ENCODE measurements at places on chromosomes 12 and 14.

GRCh38 chr14:68741839-68742470, 50.9 kb downstream of the ZFP36L1 start:
- DNase-seq: no peak

GRCh38 chr12:123743002-123743401, 19.1 kb upstream of the DNAH10 start:
- DNase-seq: no peak

GRCh38 chr14:100726550-100727085, at the start of gene DLK1:
DLK1 (plus strand) TSS chr14:100726892; CDS start chr14:100727069, 177 bp downstream.
- no peak for DNase-seq

GRCh38 chr14:90293766-90294730, 37.7 kb downstream of the NRDE2 start:
- no peak for DNase-seq

DNA sequence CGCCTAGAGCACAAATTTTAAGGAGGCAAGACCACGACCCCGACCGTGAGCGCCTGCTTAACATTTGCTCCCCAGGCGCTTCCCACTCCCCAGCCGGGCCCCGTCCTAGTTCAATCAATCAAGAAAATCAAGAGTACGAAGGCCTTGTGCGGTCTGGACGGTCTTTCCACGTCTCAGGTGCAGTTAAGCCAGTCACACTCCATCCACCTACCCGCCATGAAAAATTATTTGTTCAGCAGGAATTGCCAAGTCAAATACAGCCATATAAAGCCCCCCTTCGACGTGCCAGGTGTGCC, 603 bp upstream of the LRR1 start:
- DNase-seq: no peak

- DNase-seq: peak; percentile 25
Observed at GRCh38 chr14:89501381-89501780, 84.3 kb upstream of the FOXN3 start.

GRCh38 chr14:24816011-24816928, 182.3 kb upstream of the GZMB start:
- DNase-seq: peak; percentile 37

DNA sequence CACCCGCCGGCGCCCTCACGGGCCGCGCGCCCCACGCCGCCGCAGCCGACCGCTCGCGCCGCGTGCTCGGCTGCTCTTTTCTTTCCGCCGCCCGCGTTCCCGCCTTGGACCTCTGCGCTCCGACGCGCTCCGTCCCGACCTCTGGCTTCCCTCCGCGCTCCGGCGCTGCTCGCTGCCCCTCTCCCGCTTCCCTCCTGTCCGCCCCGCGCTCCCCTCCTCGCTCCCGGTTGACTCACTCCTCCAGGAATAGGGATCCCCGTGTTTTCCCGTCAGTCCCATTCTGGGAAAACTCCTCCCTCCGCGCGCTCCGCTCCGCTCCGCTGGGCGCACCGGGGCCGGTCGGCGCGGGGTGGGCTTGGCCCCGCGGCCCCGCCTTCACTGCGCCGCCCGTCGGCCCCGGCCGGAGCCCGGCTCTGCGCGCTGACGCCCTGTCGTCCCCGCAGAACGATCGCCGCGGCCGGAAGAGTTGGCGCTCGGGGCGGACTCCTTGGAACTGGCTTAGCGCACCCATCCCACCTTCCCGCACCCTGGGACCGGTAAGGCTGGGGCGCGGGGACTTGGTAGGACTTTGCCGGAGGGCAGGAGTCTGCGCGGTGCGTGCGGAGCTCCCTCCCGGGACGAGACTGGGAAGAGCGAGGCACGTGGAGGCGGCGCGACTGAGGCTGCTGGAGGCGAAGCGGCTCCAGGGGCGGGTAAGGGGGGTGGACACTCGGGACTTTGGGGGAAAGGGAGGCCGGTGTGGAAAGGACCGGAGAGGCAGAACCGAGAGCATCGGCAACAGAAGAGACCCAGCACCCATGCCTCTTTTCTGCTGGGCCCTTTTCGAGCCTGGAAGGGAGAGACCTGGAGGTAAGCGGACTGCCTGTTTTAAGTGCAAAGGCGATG, 550 bp downstream of the TEAD4 start:
- DNase-seq: peak; percentile 80

DNA sequence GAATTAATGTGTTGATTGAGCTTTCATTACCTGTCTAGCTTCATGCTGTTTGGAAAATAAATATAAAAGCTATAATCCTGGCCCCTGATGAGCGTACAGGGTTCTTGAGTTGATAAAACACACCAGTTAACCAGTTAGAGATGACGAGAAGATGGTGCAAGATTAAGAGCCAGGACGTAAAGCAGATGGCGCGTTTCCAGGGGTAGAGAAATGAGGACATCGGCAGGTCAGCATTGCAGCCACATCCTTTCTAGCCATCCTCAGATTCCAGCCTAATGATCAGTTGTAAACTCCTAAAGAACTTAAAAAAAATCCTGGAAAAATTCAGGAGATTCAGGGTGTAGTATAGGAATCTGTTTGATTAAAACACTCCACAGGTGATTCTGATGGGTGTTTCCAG, 203.7 kb downstream of the CACNA1C start:
- peak; percentile 87 for DNase-seq

GRCh38 chr12:18939051-18939450, 190.5 kb upstream of the PLEKHA5 start:
- DNase-seq: no peak

GRCh38 chr14:36319899-36320199, 588 bp downstream of the MBIP start:
- DNase-seq: no peak

DNA sequence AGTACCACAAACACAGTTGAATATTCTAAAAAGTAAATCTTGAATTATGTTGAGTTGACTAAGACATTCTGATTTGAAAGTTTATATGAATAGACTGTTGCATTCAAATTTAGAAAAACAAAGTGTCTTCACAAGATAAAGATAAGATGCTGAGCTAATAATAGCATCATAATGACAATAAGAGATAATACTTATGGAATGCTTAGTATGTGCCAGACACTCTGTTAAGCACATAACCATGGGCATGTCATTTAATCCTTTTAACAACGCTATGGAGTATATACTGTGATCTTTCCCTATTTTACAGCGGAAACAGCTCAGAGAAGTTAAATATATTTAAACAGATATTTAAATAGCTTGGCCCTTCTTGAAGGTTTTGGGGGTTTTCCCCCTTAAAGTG, 163.4 kb downstream of the SRGAP1 start:
- peak; percentile 41 for DNase-seq

GRCh38 chr14:38592764-38593442, 337.0 kb upstream of the CLEC14A start:
- DNase-seq: peak; percentile 25

DNA sequence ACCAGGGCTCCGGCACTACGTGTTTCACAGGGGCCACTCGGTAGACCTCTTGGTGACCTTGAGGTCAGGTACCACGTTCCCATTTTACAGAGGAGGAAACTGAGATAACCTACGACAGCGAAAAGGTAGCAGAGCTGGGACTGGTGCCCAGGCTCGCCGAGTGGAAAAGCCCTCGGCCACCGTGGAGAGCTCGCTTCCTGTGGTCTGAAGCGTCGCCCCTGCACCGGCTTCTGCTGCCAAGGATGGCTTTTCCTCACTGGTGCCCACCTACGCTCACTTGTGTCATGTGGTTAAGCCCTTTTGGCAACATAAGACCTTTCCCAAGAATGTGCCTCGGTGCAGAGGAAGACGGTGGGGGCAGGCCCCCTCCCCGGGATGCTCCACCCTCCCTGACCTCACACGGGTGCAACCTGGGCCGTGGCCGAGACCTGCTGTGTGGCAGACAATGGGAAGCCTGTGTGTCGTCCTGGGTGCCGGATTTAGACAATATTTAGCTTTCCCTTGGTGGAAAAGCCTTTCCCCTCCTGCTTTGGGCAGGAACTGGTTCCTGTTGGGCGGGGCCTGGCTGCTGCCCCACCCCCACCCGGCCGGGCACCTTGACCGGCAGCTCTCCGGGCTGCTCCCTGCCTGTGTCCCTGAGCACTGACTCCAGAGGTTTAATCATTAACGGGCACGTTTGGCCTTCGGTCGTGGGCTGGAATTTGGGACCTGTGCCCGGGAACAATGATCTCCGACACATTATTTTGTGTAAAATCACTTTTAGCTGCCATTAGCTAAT, 32.4 kb upstream of the PPP1R13B start:
- peak; percentile 66 for DNase-seq

DNA sequence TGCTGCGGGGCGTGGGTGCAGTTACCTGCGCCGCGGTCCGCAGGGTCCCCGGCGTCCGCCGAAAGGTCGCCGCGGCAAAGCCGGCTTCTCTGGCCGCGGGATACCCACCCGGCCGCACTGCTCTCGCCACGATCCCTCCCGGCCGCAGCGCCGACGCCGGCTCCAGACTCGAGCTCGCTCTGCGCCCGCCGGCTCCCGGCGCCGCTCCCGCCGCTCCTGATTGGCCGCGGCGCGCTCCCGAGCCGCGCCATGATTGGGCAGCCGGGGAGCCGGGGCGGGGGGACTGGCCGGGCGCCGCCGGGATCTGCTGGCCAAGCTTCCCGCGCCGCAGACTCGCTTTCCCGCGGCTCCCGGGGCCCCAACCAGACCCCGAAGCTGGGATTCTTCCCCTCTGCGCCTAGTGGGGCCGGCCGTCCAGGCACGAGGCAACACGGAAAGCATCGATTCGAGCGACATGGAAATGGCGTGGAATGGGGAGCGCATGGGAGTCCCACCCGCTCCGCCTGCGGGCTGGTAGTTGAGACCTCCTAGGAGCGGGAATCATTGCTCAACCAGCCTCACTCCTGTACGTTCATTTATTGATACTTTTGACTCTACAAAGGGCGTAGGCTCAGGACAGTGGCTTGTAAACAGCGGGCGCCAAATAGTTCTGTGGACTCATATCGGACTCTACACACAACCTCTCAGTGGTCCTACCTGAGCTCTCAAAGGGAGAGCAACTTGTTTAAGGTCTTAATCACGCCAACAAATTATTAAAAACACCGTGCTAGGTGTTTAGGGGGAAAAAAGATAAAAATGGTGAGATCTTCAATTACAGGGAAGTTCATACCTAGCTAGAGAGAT, 36.4 kb upstream of the STON2 start:
- peak; percentile 78 for DNase-seq

DNA sequence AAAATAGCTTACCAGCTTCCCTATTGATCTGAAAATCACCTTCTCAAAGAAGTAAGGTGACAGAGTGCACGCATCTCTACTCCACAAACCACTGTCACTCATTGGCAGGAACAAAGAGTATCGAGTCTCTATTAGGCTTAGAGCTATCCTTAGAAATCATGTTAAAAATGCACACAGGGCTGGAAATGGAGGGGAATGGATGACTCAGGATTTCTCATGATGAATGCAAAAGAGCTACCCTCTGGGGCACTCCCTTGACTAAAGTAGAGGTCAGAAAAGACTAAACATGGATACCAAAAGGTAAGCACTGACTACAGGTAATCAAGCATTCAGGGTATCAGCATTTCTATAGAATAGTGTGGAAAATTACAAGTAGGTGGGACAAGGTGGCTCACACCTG, 96.1 kb upstream of the ANO4 start:
- DNase-seq: peak; percentile 20

- peak; percentile 41 for DNase-seq
Observed at GRCh38 chr12:77047341-77048109, 17.8 kb downstream of the E2F7 start.

Data from GM23248 (cell line).